Stimulated activated CD8-positive, alpha-beta memory T cell treated with anti-CD3 and anti-CD28 coated beads, Interleukin-15, amount 100 ng/mL, for 48 hours (primary cell): ENCODE measurements at places on chromosomes 2 and 18.

DNA sequence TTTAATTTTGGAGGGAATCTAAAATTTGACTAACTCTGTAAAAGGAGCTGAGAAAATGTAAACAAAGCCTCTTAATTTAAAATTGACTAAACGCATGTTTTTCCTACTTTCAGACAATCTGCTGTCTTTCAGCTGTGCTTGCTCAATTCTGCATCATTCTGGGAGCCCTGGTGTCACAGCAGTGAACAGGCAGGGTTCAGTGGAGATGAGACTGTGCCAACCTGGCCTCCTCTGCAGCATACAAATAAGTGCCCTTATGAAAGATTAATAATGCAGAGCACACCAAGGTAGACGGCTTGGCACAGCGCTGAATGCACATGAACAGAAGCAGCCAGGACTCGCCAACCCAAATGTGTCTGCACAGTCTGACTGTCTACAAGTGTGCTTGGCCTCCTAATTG, 222.0 kb upstream of the CHAC2 start:
- DNase-seq = no peak

GRCh38 chr2:230144355-230144754, 75.4 kb downstream of the SP110 start:
- no peak for DNase-seq

DNA sequence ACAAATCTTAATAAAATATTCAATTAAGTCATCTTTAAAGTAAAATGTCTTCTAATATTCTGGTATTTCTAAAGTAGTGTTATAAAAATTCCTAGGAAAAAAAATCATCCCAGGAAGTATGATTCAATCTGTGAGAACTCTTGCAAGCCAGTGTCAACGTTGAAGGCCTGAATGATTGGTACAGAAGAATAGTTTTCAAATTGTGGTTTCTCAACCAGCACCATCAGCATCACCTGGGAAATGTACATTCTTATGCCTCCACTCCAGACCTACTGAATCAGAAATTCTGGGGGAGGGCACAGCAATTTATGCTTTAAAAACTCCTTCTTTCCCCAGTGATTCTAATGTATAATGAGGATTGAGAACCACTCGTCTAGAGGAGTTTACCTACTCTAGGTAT, 62.3 kb upstream of the C2orf15 start:
- no peak for DNase-seq

DNA sequence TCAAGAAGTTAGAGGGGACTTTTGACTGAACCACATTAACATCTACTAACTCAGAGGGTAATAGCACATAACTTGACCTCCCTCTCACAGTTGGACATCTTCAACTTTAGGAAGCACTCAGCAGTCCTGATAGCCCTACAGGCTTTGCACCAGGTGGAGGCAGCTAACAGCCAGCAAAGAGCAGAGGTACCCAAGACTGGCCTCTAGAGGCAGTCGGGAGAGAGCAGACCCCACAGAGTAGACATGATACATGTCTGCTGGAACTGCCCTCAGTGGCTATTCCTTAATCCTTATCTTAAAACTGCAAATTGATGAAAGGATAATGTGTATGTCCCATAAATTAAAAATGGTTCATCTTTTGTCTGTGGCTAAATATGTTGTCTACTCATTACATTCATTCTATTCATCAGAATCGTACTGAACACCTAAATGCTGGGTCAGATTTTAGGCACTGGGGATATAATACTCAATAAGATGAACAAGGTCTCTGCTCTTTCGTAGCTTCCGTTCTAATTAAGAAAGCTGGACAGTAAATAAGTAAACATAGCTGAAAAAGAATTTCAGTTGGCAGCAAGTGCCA, 49.8 kb downstream of the CAB39 start:
- DNase-seq = no peak

- no peak for DNase-seq
These were observed 5.0 kb downstream of the NAB1 start for GRCh38 chr2:190653931-190654330.

- DNase-seq = no peak
These were observed 26.2 kb downstream of the ADI1 start for GRCh38 chr2:3492951-3493614.

DNA sequence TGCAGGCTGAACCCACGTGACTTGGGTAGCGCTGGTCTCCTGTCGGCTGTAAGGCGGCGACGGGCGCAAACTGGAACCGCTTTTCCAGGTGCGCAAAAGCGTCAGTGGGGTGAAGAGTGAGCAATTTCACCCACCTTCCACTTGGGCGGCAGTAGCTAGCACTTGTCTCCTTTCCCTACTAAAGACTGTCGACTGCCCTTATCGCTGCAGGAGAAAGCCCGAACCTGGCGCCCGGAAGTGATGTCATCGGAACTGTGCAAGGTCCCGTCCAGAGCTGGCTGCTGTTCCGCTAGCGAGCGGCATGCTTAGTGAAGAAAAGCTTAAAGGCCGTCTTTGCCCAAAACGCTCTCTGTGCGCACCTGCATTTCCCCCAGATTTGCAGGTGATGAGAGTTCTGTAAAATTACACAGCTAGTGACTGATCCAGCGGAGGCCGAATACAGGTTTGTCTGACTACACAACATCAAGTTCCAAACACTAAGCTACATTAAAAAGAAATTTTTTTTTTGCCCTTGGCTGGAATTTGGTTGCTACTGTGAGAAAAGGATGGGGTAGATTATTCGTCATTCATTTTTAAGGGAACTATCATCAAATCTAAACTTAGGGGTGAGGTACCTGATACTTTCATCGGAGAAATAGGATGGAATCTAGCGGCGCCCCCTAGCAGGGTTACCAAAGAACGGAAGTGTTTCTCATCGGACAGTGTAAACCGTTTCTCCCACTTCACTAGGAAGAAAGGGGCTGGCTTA, at the start of gene OSGEPL1:
Gene OSGEPL1 (minus strand): TSS at position 242 of the 748 bp plus-strand sequence. CDS start 1,152 bp downstream, outside the sequence.
- DNase-seq = peak; percentile 86
